ENCODE measurements at places on chromosomes 7 and 10.

- no peak for DNase-seq
These were observed 133.1 kb downstream of the IQUB start for GRCh38 chr7:123401295-123401694.

- DNase-seq = no peak
These were observed 12.6 kb upstream of the ARL4A start for GRCh38 chr7:12674861-12675260.

- DNase-seq = no peak
These were observed 255.8 kb downstream of the TWIST1 start for GRCh38 chr7:18861514-18862118.

DNA sequence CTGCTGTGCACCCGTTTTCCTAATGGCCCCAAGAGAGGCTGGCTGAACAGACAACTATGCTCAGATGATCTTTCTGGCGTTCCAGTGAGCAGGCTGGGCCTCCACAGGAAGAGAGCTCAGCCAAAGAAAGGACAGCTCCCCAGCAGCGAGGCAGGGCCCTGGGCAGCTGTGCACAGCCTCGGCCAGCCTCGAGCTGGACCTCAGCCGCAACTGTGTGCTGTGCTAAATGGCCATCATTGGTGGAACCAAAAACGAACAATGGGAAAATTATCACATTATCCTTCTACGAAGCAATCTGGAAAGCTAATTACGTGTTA lies 97.5 kb downstream of the CTBP2 start:
- no peak for DNase-seq

- DNase-seq = peak; percentile 21
These were observed 26.8 kb downstream of the VSIR start for GRCh38 chr10:71746344-71747037.

DNA sequence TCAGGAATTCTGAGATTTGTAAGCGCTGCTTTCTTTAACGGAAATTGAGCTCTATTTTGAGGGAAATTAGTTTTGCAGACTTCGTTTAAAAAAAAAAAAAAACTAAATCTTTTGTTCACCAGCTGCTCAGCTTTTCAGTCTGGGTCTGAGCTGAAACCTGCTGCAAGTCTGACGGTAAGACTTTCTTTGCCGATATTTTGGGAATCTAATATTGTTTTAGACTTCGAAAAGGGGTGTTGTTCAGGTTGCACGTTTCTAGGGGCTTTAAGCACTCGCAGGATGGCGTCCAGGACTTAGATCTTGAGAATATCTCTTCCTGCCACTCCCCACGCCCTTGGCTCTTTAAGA lies 1.8 kb upstream of the MEOX2 start:
- no peak for DNase-seq

DNA sequence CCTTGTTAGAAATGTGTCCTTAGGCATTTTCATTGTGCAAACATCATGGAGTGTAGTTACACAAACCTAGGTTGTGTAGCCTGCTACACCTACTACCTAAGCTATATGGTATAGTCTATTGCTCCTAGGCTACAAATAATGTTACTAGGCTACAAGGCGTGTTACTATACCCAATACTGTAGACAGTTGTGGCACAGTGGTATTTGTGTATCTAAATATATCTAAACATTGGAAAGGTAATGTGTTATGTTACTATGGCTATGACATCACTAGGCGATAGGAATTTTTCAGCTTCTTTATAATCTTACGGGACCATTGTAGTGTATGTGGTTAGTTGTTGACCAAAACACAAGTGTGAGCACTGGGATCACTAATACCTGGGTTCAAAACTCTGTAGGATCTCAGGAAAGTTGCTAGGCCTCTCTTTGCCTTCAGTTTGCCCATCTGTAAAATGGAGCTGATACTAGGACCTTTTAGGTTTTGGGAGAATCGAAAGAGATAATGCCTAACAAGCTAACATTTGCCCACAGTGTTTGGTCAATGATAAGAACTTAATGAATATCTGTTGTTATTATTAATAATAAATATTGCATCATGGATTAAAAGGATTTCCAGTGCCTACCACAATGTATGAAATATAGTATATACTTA lies 2.7 kb downstream of the BICC1 start:
- no peak for DNase-seq

DNA sequence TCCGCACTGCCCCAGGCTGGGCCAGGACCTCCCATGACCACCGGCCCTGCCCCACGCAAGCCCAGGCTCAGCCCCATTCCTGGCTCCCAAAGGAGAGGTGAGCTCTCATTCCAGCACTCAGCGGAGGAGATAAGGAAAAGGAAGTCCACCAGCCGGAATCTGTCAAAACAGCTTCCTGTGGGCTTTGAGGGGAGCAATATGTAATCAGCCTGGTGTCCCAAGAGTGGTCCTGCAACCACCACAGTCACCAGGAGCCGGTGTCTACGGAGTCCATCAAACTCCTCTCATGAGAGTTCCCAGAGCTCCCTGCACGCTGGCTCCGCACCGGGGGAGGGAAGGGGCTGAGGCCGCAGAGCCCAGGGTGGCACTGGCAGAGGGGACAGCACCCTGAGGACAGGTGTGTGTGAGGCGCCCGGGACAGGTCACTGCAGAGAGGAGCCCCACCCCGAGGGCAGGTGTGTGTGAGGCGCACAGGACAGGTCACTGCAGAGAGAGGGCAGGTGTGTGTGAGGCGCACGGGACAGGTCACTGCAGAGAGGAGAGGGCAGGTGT lies 57.9 kb downstream of the STK32C start:
- no peak for DNase-seq

- no peak for DNase-seq
These were observed 256.4 kb downstream of the ABCA13 start for GRCh38 chr7:48427671-48428070.

- no peak for DNase-seq
These were observed 22.4 kb downstream of the GBF1 start for GRCh38 chr10:102267748-102268147.

GRCh38 chr7:126150278-126150958 lies 1102.3 kb downstream of the GRM8 start:
- DNase-seq = no peak

- DNase-seq = no peak
These were observed 108.4 kb upstream of the FAM3C start for GRCh38 chr7:121504482-121504881.

DNA sequence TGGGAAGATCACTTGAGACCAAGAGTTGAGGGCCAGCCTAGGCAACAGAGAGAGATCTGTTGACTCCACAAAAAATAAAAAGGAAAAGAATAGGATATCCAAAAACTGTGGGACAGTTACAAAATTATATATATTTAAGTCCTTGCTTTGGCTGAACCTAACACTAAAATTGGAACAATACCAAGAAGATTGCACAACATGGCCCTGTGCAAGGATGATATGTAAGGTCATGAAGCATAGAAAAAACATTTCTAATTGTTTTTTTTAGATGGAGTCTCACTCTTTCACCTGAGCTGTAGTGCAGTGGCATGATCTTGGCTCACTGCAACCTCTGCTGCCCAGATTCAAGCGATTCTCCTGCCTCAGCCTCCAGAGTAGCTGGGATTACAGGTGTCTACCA lies 139.0 kb downstream of the TPST1 start:
- DNase-seq = no peak

GRCh38 chr10:69965919-69966662 lies 86.6 kb upstream of the MACROH2A2 start:
- no peak for DNase-seq

- no peak for DNase-seq
These were observed 12.5 kb upstream of the GRIFIN start for GRCh38 chr7:2488681-2489080.

DNA sequence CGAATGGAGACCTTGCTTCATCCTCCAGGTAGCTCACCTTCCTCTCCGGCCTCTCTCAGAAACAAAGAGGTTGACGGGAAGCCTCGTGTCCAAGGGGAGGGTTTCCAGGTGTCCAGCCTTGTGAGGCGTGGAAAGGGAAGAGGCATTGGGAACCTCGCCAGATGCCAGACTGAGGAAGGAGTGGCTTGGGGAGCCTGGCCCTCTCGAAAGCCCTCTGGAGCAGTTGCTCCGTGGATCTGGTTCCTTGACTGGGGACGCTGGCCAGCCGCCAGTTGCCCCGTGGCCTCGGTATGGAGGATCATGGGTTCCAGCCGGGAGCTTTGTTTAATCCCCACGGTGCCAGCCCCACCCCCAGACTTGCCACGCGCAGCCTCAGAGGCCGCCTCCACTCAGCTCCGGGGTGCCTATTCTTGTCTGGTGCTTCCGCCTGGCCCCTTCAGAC lies 30.3 kb upstream of the SUN1 start:
- peak; percentile 92 for DNase-seq

DNA sequence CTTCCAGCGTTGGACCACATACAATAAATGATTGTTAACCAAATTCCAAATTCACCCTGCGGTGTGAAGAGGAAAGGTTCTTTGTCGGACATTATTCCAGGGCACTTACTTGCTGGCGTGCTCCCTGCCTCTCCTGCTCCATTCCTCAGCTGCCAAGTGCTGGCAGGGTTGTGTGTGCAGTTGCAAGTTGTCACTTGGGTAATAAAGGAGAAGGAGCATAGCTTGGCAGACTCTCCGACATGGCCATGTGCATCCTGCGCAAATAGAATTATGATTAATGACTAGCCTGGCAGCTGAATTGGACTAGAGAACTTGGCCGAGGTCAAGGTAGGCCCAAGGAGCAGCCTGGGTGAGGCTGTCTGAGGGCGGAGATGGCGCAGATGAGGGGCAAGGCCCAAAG lies 92.3 kb upstream of the ELMO1 start:
- peak; percentile 59 for DNase-seq

- DNase-seq = no peak
These were observed 98.2 kb upstream of the PITRM1 start for GRCh38 chr10:3270577-3271316.

- no peak for DNase-seq
These were observed 74.6 kb upstream of the GRID1 start for GRCh38 chr10:86440874-86441843.

DNA sequence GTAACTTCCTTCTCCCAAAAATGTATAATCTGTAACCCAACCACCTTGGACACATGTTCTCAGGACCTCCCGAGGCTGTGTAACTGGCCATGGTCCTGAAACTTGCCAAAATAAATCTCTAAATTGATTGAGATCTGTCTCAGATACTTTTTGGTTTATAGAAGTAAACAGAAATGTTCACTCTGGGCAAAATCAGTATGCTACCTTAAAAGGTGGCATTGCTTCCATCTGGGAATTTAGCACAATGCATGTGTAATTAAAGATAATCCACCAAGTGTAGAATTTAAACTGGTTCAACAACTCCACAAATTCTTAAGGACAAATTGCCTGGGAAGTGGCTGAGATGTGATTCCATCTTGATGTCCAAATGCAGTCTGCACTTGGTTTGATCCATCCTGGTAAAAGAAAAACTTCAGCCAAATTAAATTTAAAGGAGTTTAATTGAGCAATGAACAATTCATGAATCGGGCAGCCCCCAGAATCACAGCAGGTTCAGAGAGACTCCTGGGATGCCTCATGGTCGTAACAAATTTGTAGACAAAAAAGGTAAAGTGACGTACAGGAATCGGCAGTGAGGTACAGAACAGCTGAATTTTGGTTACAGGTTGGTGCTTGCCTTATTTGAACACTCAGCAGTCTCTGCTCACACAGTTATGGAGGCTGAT lies 102.6 kb upstream of the PFKP start:
- DNase-seq = no peak

GRCh38 chr10:74133923-74134820 lies 16.5 kb downstream of the AP3M1 start:
- DNase-seq = no peak

GRCh38 chr7:73354821-73355220 lies 26.9 kb downstream of the FKBP6 start:
- no peak for DNase-seq

DNA sequence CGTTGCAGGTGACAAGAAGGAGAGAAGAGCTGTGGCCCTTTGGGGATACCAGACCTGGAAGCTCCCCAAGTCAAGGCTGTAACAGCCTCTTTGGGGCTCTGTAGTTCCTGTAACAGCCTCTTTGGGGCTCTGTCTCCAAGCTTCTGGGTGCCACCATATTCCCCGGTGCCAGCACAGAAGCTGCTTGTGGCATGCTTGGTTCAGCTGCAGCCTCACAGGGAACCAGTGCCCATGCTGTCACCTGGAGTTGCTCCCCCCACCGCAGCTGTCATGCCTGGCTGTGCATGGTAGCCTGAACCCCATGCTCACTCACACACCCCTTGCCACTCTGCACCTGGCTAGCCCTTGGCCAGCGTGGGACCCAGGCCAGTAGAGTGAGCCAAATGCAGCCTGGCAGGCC lies 109.1 kb downstream of the ELAPOR2 start:
- DNase-seq = no peak

DNA sequence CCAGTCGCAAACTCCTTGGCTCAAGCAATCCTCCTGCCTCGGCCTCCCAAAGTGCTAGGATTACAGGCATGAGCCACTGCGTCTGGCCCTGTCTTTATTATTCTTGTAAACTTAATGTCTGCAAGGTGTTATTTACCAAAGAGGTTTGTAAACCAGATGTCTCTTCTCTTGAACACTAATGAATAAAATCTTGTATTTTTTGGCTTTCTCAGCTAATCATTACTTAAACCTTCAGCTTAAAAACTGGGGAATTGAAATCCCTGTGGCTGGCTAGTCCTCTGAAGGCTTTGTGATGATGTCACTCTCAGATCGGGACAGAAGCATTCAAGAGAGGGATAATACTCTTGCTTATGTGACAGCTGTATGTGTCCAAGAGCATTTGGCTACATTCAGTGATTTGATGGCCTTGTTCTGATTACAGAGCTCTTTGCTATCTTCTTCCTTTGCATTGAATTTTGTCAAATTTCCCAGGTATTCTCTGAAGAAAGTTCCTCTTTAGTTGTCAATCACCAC lies 130.3 kb downstream of the BICC1 start:
- peak; percentile 34 for DNase-seq

DNA sequence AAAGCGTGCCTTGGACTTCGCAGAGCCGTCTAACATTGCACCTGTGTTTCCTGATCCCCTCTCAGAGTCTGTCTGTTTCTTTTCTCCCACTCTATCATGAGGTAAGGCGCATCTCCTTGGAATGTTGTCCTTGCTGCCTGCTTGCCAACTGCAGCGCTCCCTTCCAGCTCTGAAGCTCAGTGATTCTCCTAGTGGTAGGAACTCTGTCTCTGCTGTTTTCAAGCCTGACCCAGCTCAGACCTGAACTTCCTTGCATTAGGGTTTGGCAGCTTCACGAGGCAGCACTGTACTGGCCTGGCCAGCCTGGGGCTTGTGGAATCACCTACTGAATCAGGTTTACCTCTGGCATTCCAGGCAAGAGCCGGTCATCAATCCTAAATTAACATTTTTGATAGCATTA lies 123.9 kb downstream of the CREB5 start:
- peak; percentile 79 for DNase-seq

- peak; percentile 29 for DNase-seq
These were observed 683.2 kb downstream of the LRMDA start for GRCh38 chr10:76114581-76115001.

Measured in tongue (tissue), 3 donors.